ENCODE measurements at places on chromosomes 4 and X.

DNA sequence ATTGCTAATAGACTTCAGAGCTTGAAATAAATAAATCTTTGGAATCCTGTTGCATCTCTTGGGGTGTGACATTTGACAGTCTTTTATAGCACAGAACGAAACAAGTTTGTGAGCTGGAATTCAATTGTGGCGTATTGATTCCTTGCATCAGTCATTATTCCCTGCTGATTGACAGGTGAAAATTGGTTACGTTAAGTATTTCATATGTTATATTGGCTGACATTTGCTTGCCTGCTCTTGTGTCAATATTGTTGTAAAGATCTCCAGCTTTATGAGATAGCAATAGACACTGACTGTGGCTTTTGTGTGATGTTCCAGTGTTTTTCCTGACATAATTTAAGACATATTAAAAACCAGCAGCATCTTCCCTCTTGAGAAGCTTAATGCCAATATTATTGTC lies 644.4 kb upstream of the FAM241A start:
- no peak for DNase-seq

GRCh38 chr4:161949946-161950725 lies 213.7 kb downstream of the FSTL5 start:
- DNase-seq = no peak

DNA sequence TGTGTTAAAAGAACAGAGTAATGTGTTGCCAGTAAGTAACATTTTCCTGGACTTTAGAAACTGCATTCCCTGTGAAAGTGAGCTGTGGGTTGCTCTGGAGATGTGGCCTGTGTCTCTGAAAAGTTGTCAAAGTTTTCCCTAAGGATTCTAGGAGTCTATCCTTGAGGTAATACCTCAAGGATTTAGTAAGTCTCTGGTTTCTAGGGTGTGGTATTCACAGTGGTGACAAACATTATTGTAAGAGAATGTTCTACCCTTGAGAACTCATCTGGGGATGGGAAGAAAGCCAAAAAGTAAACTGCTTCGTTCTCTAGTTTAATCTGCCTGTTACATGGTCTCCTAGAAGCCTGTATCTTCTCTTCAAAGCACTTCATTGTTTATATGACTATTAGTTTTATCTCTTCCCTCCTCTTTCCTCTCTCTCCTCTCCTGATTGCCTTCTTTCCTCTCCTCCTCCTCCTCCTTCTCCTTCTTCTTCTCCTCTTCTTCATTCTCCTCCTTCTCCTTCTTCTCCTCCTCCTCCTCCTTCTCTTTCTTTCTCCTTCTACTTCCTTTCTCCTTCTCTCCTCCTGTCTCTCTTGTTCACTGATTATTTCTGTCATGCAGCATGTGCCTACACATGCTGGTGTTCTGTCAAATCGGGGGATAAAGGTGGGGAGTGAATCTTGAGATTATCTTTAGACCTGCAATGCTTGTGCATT lies 321.3 kb downstream of the PTTG2 start:
- no peak for DNase-seq

DNA sequence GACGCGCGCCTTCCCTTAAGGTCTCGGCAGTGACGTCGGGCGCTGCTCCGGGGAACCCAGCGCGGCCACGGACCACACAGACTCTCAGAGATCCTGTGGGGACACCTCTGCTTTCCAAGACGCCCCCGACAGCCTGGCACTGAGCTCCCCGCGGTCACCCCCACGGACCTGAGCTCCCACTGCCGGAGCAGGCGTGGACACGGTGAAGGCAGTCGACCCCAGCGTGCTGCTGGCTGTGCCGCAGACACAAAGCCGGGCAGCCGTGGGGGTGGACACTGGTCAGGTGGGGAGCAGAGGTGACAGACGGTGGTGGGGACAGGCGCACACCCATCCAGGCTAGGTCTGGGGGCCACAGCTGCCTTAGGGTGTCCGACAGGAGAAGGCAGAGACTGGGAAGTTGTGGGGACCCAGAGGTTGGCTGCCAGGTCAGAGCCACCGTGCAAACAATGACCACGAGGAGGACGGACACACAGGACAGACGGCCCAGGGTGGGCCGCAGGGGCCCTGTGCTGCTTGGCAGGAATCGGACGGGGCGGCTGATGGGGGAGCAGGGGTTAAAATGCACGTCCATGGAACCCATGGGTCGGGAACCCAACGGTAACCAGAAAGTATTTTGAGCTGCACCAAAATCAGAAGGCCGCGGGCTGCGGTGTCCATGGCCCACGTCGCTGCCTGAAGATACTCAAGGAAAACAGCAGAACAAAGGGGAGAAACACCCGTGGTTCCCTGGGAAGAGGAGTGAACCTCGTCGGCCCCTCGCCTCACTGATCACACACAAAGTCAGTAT lies 16.6 kb upstream of the GTPBP6 start:
- DNase-seq = no peak

- no peak for DNase-seq
Measured at GRCh38 chrX:69289793-69290123, 124.5 kb upstream of the PJA1 start.

DNA sequence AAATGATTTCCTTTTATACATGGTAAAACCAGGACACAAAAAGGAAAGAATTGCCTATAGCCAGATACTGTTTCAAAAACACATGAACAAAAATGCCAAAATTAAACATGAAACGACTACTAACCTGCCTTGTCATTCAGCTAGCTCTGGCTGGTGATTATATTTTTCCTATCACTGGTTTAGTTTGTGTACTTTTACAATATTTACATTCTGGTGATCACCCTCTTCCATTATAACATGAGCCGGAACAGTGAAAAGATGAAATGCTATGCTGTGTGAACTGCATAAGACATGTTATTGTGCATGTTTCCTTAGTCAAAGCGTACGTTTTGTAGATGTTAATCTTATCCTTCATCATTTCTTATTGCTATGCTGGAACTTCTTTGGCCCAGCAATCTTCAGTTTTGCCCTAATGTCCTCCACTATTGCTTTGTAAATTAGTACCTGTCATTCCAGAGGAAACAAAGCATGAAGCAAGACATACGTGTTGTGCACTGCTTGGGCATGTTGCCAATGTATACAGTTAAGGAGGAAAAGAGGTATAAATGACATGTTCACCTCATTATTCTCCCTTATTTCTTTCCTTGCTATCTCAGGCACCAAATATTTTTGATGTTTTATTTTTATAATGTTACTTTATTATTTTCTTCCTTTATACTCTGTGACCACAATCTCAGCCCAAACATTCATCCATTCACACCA lies 386.3 kb downstream of the ARHGAP24 start:
- DNase-seq = no peak

DNA sequence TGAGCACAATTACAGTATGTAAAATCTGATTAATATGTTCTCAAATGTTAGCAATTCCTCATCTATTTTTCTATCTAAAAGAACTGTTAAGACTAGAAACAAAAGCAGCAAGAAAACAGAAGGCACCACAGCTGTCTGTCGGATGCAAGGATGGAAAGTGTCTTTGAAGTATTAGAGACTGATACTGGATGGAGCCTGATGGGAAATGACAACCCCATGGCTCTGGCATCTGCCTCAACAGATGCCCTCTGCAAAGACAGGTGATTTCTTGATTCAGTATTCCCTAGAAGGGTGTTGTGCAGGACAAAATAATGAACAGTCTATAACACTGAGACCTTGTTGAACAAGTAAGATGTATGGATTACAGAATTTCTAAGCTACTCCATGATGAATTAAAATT lies 19.7 kb downstream of the LRCH2 start:
- DNase-seq = no peak

DNA sequence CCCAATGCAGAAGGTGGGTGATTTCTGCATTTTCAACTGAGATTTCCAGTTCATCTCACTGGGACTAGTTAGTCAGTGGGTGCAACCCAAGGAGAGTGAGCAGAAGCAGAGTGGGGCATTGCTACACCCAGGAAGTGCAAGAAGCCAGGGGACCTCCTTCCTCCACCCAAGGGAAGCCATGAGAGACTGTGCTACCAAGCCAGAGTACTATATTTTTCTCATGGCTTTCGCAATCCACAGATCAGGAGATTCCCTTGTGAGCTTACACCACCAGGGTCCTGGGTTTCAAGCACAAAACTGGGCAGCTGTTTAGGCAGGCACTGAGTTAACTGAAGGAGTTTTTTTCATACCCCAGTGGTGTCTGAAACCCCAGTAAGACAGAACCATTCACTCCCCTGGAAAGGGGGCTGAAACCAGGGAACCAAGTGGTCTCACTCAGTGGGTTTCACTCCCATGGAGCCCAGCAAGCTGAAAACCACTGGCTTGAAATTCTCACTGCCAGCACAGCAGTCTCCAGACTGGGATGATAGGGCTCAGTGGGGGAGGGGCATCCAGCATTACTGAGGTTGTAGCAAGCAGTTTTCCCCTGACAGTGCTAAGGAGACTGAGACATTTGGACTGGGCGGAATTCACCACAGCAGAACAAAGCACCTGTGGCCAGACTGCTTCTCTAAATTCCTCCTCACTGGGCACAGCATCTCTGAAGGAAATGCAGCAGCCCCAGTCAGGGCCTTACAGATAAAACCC lies 903.4 kb downstream of the TECRL start:
- DNase-seq = no peak

- DNase-seq = no peak
Measured at GRCh38 chrX:133645977-133646718, 230.9 kb upstream of the GPC4 start.

DNA sequence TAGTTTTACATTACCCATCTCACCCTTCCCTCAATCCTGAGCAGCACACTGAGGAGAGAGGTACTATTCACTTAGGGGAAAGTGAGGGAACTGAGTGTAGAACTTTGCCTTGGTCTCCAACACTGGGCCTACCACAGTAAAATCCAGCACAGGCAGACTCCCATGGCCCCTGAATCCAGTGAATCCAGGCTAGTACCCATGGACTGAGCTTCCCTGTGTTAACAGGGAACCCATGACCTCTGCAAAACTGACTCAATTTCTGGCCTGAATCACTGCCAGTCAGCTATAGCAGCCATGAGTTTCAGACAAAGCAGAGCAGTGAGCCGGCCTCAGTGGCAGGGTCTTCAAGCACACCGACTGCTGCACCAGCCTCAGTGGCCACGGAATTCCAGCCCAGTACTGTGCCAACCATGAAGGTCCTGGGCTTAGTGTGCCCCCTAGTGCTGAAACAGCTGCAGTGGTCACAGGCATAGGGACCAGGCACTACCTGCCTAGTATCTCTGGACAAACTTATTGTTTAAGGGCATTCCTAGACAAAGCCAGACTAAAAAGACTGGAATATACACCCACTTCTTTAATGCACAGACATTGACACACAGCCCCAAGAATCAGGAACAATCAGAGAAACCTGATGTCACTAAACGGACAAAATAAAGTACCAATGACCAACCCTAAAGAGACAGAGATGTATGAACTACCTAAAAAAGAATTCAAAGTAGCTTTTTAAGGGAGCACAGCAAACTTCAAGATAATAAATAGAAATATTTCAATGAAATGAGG lies 127.4 kb upstream of the RPL34 start:
- no peak for DNase-seq

GRCh38 chr4:60314416-60314815 lies 885.7 kb upstream of the ADGRL3 start:
- no peak for DNase-seq

GRCh38 chrX:109484886-109485285 lies 3.0 kb upstream of the GUCY2F start:
- DNase-seq = no peak

- no peak for DNase-seq
Measured at GRCh38 chr4:179585761-179586160, 2143.5 kb upstream of the AGA start.

DNA sequence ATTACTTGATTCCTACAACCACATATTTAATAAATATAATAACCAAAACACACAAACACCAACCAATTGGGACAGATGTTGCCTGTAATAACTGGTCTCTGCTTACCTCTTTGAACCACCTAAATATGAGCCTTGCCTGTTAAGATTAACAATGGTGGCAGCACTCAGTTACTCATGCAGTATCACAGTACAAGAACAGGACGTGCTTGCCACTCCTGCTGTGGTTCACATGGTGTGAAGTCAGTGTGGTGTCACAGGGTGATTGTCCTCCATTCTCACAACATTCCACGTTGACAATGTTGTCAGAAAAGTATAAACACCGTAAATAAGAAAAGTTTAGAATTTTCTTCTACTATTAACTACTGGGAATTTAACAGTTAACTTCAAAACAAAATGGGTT lies 365.0 kb downstream of the PPP3CA start:
- DNase-seq = no peak
